ENCODE measurements at places on chromosomes 12 and 14. TPM values are rescaled to one million over a fixed set of nuclear protein-coding genes. Genes with fewer than 3 reads are reported as not detected.

The B3GNT4 gene
- total RNA-seq: 2.6 TPM

The FITM1 gene
- total RNA-seq: 0.27 TPM

The MIA2 gene
- total RNA-seq: 8.2 TPM

The KRT78 gene
- total RNA-seq: 2.2 TPM

The OR6C74 gene
- total RNA-seq: not detected

The CSAD gene
- 14.8 TPM for total RNA-seq

The MOAP1 gene
- total RNA-seq: 61.2 TPM

The ASB2 gene
- total RNA-seq: 0.56 TPM

The STON2 gene
- total RNA-seq: 66.1 TPM

The CLEC4D gene
- not detected for total RNA-seq

The TNFAIP2 gene
- 98.8 TPM for total RNA-seq

The OR6C2 gene
- not detected for total RNA-seq
